ENCODE measurements at places on chromosomes 3 and 15. TPM values are rescaled to one million over a fixed set of nuclear protein-coding genes. Genes with fewer than 3 reads are reported as not detected.

DNA sequence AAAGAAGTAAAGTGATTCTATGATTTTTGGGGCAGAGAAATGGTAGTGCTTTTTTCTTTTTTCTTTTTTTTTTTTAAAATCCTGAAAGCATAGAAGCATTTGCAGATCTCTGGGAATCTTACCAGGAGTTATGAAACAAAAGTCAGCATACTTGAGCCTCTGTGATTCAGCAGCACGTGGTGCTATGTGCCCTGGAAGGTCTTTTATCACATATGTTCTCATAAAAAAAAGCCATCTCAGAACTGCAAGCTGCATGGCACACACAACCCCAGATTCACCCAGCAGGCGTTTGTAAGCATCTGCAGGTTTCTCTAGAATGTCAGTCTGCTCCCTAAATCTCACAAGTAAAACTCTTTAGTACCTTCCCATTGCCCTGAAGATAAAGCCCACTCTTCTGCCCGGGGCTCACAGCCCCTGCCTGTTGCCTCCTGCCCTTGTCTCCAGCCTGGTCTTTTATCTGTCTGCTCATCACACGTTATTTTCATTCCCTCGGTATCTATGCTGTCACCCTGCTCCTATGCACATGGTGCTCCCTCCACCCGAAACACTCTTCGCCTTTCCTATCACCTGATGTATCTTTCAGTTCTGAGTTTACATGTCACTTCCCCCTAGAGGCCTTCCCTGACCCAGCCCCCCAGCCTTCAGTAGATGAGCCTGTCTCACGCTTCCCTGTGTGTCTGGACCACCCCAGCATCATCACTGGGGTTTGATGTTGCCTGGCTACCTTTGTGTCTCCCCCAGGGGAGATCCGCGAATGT is 72.4 kb downstream of the CHDH start:
- no peak for DNase-seq

DNA sequence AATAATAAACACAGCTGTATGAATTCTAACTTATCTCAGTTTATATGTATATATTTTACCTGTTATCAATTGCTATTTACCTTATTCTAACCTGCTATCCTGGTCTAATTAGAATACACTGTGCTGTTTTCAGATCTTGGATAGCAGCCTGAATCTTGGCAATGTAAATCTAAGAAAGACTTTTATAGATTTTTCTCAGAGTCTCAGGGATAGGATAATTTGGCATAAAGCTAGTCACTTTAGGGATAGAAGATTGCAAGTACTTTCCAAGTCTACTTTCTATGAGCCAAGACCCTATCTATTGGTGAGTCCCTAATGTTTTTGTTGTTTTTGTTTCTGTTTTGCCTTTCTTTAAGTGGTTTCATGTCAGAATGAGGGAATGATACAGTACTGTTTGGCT is 695.7 kb downstream of the NAALADL2 start:
- DNase-seq: no peak

- no peak for DNase-seq
These were observed 10.3 kb upstream of the ETFA start for GRCh38 chr15:76321602-76322001.

PPARG gene
- total RNA-seq: 3.8 TPM

- DNase-seq: no peak
These were observed 63.3 kb downstream of the ZNF106 start for GRCh38 chr15:42427429-42428223.

Measured in endodermal cell (in vitro differentiated cells).